ENCODE measurements at places on chromosomes 7 and 10.

DNA sequence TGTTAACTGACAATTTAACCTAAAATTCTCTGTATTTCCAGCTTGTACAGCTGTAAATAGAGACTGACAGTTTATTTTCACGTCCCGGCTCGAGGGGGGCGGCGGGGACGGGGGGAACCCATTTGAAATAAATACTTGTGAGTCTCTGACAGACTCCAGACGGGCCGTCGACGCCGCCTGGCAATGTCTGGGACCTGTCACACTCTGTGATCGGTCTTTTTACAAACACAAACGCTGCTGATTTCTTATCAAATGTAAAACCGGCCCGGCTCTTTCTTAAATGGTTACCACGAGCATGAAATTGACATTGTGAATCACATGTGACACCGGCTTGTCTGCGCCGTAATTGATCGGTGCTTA lies 57.0 kb downstream of the UNCX start:
- DNase-seq = no peak

GRCh38 chr10:58918887-58919286 lies 257.6 kb upstream of the PHYHIPL start:
- DNase-seq = no peak

DNA sequence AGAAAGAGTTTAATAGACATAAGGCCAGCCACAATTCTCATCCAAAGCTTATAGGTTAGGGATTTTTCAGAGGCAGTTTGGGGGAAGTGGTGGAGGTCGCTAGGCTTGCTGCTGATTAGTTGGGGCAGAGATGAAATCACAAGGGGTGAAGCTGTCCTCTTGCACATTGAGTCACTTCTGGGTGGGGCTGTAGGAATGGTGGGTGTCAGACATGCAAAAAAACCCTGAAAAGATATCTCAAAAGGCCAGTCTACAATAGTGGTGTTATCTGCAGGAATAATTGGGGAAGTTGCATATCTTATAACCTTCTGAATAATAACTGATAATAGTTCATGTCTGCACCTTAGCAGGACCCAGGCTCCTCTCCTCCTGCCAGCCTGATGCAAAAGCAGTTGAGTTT lies 2.1 kb downstream of the FAM24B start:
- DNase-seq = no peak

- DNase-seq = no peak
These were observed 15.5 kb upstream of the RET start for GRCh38 chr10:43061331-43061730.

DNA sequence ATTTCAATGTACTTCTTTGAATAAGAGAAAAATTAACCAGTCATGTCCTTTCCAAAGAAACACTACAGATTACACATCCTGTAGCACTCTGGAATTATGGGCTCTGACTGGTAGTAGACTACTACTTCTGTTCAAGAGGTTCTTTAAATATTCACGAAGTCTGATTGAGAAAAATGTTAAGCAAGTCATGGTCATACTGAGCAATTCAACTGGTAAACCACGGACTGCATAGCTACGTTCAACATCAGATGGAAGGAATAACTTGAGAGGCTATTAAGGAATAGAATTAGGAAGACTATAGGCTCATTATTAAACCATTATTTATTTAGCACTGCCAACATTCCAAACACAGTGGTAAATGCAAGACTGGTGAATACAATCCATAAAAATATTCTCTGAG lies 160.8 kb downstream of the IMMP2L start:
- no peak for DNase-seq

- DNase-seq = no peak
These were observed 9.7 kb downstream of the TM9SF3 start for GRCh38 chr10:96577069-96577468.

GRCh38 chr7:13091974-13092707 lies 404.7 kb downstream of the ARL4A start:
- DNase-seq = no peak

GRCh38 chr10:17793823-17794644 lies 15.1 kb upstream of the MRC1 start:
- DNase-seq = no peak

GRCh38 chr10:37125191-37125732 lies at the start of gene ANKRD30A:
ANKRD30A (plus strand) TSS chr10:37125598; CDS start chr10:37125788, 190 bp downstream.
- no peak for DNase-seq

GRCh38 chr10:8055420-8056349 lies 1.2 kb downstream of the GATA3 start:
- no peak for DNase-seq

DNA sequence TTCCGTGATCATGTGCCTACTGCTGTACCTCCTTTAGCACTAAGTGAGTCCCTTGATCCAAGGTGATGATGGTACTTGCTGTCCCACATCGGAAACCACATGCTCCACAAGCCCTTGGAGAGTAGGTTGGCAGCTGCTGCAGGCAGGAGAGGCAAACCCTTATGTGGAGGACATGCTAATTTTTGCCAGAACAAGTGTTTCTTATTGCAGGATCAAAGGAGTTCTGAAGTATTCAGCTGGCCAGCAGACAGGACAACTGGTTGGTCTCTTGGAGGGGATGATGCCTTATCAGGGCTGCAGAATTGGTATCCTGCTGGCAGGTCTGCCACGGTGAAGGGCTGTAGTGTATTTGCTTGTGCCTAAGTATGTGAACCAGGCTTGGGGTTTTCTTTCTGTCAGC lies 36.8 kb downstream of the NACAD start:
- DNase-seq = no peak

Data from kidney glomerular epithelial cell (primary cell).